ENCODE measurements at places on chromosomes 6 and 20. TPM values are rescaled to one million over a fixed set of nuclear protein-coding genes. Genes with fewer than 3 reads are reported as not detected.

LY86 gene
- total RNA-seq: 3.7 TPM

CGAS gene
- total RNA-seq: 4.9 TPM

SCAND1 gene
- 19.4 TPM for total RNA-seq

TDRD6 gene
- 0.20 TPM for total RNA-seq

SNTA1 gene
- 8.7 TPM for total RNA-seq

Measured in skin of body (tissue), 3 donors.